Cardiac fibroblast (primary cell): ENCODE measurements at places on chromosomes 6 and 20.

- peak; percentile 23 for DNase-seq
These were observed 3.4 kb upstream of the TUBB2B start for GRCh38 chr6:3230900-3231246.

DNA sequence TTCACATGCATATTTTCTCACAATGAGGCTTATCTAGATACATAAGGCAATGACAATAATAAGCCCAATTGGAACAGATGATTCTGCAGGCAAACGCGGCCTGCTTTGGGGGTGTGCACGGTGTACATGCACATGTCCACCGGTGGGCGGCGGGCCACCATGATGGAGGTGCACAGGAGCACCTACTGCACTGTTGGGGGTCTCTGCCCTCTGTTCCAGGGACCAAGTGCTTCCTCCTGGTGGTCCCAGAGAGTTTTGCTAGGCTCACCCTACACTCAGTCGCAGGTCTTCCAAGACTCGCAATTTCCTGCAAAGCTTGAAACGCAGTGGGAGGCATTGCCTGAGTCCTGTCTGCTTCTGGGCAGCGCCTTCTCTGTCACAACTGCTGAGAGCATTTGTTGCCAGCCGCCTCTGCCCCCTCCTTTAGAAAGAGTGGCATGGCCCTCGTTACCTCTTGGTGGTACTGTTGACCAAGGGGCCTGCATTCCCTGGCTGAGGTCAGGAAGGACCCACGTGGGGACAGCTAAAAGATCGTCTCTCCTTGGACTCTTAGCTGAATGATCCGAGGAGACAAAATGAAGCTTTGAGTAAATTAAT is 135.3 kb downstream of the ERMARD start:
- DNase-seq = no peak

DNA sequence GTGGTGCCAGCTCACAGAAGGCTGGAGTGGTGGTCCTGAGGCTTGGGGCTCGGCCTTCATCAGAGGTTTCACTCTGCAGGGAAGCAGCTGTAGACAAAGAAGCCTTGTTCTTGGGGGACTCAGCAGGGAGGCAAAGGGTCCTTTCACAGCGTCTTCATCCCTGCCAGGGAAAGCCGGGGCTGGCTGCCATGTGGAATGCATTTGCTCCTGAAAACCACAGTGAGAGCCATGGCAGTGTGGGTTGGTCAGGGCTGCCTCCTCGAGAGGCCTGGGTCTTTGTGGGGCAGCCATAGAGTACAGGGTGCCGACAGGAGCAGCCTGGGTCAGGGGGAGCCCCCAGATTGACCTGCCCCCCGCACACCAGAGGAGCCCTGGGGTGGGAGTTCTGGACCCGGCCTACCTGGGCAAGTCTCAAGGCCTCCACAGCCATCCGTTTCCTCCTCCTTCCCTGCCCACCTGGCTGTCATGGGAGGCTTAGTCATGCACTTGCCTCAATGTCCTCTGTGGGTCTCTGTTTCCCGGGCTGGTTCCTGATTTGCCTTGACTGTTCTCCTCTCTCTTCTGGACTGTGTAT is 144.0 kb downstream of the CDC5L start:
- DNase-seq = no peak

DNA sequence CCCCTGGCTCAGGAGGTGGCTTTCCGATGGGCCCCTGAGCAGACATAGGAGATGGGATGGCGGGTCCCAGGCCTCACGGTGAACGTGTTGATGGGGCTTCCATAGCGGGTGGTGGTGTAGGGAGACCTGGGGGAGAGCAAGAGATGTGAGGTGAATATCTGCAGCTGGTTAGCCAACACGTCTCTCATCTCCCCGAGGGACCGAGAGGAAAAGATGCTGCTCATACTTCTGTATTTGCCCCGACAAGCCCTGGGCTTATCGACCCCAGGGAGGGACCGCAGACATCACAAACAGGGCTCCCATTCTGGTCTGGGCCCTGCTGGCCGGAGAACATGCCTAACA is 38.7 kb downstream of the C6orf132 start:
- no peak for DNase-seq

GRCh38 chr20:57568088-57568896 is 7.4 kb downstream of the PCK1 start:
- DNase-seq = no peak

- DNase-seq = no peak
These were observed 164.9 kb downstream of the JARID2 start for GRCh38 chr6:15410752-15411151.

DNA sequence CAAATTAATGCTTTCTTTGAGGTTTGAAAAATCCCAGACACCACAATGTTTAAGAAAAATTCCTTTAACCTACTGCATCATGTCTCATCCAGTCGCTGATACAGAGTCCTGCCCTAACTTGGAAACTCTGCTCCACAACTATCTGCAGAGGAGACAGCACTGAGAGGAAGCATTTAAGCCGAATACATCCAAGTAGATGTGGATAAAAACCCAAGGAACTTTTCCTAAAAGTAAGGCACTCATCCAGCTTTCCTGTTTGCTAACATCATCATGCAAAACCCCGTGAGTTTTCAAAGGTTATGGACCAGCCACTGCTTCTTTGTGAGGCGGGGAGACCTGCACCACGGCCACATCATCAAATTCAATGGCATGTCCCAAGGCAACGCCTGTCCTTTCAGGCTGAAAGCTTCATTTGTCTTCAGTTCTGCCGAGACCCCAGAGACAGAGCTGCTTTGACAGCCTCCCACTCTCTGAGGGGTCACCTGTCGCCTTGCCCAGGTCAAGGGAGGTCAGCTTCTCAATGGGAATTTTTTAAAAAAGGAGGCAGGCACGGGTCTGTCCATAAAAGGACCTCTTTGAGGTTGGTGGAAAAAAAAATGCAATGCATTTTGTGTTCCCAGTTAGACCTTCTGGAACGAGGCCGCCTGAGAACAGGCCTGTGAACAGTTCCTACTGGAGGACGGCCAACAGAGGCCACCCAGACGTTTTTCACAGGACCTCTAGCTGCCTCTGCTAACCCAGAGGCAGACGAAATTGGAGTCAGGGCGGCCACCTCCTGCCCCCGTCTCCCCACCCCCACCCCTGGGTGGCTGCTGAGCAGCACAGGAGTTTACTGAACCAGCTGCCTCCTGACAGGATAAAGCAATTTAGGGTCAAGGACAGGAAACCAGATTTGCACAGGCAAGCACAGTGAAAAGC is 142.5 kb upstream of the HDDC2 start:
- peak; percentile 7 for DNase-seq

- DNase-seq = no peak
These were observed 55.6 kb upstream of the CSE1L start for GRCh38 chr20:48990467-48990866.

DNA sequence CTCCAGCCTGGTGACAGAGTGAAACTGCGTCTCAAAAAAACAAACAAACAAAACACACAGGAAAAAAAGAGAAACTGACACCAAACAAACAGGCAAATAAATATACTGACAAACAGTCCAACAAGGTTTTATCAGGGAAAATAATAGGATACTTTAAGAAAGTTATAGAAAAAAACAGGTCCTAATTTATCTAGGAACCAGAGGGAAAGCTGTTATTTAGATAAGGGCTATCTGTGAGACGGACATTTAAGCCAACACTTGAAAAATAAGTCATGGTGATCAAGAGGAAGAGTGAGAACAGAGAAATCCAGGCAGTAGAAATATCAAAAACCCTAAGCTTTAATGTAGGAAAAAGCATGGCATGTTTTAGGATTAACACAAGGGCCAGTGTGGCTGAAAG is 68.9 kb downstream of the FAM217A start:
- no peak for DNase-seq

- no peak for DNase-seq
These were observed 80.8 kb upstream of the MPC1 start for GRCh38 chr6:166463359-166464067.

DNA sequence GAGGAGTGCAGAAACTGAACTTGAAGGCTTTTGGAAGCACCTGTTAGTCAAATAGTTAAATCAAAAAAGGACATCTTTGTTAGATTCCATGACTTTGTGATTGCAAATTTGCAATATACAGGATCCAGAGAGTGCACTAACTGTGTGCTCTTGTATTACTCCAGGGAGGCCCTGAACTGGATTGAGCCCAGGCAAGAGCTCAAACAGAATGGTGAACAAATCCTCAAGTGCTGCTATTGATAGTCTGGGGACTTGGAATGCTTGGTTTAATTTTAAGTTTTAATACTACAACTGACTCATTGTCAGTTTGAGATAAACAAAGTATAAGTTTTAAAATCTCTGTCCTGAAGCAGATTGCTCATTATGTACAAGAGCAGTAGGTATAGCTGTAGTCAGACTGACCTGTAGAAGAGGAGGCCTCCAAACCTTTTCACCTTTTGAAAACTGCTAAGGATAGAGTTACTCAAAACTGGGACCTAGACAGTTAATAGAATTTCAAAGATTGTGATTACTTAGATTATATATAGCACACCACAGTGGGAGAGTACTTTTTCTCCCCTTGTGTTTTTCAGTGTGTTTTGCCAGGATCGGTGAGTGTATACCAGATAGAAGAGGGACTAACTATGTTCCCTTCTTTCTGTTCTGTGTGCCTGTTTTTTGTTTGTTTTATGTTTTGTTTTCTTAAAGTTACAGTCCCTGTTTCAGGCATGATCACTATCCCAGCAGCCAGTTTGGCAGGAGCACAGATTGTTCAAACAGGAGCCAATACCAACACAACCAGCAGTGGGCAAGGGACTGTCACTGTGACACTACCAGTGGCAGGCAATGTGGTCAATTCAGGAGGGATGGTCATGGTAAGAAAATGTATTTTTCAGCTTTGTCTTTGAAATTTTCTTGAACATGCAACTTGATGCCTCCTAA is 18.3 kb downstream of the NFYA start:
- DNase-seq = no peak

- peak; percentile 31 for DNase-seq
These were observed 22.0 kb downstream of the RANBP9 start for GRCh38 chr6:13689511-13690256.

DNA sequence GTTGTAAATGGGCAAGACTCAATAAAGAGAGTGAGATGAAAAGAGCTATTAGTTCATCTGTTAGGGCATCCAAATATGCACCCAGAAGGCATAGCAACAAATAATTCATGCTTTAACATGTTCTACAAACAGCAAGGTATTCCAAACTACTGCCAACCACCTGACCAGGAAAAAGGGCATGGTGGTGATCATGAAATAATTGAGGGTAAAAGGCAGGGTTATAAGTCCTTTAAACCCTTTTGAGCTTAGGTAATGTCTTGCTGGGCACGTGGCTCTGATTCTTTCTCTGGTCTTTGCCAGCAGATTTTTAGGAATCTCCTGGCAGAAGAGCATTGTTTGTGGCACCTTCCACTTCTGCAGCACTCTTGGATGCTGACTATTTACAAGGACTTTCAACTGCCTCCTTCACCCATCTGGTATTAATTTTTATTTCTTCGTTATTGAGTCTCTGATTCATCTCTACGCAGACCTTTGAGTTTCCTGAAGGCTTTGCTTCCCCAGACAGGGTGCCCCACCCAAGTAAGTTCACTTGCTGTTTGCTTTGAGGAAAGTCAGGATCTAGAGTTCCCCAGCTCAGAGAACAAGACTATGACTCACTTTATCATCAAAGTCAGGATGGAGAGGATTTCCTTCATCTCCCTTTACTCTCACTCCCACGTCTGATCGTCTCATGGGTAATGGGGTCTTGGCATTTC is 83.4 kb upstream of the NEDD9 start:
- peak; percentile 72 for DNase-seq

GRCh38 chr20:14597206-14597715 is 259.8 kb upstream of the FLRT3 start:
- no peak for DNase-seq

GRCh38 chr20:56689852-56690485 is 60.9 kb downstream of the TFAP2C start:
- DNase-seq = peak; percentile 40

GRCh38 chr6:152330961-152331360 is 306.2 kb downstream of the SYNE1 start:
- DNase-seq = no peak

DNA sequence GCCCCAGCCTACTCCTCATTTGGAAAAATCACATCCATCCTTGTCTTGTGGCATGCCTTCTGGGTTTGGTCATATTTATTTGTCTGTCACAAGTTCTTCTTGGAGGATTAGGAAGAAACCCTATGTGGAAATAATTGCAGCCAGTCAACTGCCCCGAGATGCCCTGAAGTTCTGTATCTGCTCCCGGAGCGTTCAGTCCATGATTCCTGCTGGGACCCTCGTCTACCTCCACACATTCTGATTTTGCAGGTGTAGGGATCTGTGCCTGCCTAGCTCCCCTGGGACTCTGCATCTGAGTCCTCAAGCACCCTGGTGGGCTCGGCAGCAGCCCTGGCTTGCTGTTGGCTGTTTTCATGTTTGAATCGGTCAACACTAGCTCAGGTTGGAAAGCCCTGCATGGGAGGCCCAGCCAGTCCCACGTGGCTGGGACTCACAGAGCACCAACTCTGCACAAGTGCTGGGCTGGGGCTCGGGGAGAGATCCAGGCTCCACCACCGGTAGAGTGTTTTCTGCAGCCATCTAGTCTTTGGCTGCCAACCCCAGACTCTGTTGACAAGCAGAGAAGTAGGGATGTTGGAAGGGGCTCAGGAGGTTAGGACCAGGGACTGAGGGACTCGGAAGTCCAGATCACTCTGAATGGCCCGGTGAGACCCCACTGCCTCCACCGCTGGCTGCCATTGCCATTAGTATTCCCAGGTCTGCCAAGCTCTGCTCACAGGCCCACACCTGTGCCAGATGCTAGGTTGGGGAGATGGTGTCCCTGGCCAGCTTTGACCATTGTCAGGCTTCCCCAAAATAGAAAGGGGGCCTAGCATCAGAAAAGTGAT is 183.5 kb upstream of the CST7 start:
- no peak for DNase-seq

DNA sequence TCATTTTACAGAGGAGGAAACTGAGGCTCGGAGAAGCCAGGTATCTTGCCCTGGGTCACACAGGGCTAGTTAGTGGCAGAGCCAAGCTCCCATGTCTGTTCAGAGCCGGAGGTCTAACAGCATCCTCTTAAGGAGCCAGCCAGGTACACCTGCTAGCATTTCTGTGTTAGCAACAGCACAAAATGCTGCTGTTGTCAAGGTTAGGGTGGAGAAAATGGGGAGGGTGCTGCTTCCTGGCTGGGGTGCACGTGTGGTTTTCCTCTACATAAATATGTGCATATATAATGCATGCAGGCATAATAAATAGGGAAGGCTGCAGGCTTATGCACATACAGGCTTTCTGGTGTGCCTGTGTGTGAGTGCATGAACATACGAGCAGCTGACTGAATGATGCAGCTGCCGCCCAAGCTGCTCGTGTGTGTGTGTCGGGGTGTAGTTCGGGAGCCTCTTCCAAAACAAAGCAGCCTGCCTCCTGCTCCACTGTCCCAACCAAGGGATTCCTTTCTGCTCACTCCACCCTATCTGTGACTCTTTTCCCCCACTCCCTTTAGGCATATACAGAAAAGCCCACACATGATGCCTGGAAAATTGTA is 86.6 kb downstream of the CD40 start:
- DNase-seq = no peak

DNA sequence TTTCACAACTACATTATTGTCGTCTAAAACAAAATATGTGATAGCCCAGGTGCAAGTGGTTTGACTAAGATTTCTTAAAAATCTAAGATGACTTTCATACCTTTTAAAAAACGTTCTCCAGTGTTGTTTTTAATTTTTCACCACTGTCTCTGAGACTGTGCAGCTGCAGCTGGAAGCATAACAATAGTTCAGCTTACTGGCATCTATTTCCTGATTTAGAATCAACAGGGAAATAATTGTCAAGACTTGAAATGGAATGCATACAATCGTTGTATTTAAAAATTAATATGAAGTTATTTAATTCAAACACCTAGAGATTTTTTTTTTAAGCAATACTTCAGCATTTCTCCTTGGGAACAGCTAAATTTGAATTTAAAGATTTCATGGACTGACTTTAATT is 982.0 kb upstream of the EPHA7 start:
- no peak for DNase-seq
